ENCODE measurements at places on chromosomes 7 and 10.

DNA sequence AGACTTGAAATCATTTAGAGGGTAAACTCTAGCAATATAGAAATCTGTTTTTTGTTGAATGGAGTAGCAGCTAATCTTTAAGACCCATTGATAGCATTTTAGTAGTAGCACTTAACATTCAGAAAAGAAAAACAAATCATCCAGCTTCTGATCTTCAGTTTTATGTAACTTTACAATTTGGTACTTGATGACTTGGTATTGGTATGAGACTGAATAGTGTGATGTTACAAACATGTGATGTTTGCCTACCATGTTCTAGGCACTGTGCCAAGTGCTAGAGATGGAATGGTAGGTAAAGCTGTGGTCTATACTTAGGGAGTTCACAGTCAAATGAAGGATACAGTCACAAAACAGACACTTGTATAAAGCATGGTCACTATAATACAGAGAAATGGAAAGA lies 21.3 kb downstream of the ZEB1 start:
- DNase-seq: no peak

DNA sequence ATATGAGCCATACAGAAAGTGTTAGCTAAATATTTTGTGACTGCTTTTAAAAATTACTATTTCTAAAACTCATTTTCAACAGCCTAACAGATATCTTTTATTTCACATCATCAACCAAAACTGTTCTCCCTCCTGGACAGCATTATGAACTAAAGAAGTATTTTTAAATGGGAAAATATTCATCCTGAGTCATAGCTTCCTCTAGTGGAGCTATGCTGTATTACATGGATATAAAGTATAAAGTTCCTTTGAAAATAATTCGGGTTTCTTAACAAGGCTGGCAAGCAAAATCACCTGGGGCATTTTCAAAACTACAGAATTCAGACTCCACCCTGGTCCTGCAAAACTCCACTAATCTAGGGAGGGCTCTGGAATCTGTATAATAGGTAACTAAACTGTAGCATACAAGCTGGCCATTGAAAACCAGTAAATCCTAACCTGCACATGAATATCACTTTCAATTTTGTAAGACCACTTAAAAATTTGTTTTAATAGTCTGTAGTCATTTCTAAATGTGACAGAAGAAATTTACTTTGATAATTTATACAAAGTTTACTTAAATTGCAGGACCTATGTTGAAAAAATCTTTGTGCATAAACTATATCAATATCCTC lies 53.5 kb downstream of the SCIN start:
- DNase-seq: no peak

DNA sequence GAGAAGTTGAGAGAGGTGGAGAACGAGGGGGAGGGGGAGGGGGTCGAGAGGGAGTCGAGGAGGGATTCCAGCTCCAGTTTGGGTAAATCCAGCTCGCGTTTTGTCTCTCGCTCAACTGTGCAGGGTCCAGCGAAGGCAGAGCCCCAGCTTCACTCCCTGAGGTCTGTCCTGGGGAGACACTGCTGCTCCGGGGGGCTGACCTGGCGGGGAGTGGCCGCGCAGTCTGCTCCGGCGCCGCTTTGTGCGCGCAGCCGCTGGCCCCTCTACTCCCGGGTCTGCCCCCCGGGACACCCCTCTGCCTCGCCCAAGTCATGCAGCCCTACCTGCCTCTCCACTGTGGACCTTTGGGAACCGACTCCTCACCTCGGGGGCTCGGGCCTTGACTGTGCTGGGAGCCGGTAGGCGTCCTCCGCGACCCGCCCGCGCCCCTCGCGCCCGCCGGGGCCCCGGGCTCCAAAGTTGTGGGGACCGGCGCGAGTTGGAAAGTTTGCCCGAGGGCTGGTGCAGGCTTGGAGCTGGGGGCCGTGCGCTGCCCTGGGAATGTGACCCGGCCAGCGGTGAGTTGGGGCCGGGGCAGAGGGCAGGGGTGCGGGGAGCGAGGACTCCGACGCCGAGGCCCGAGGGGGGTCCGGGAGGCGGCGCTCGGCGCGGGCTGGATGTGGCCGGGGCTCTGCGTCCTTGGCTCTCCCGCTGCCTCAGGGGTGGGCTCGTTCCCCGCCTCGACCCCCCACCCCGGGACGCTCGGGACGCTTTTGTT lies at the start of gene TET1:
TSS of gene TET1 (plus strand) at position 152 of the 757 bp plus-strand sequence. CDS start 12,002 bp downstream, outside the sequence.
- no peak for DNase-seq

- DNase-seq: no peak
Observed at GRCh38 chr10:103572347-103573204, 79.1 kb downstream of the NEURL1 start.

- DNase-seq: no peak
Observed at GRCh38 chr10:44264244-44264643, 120.7 kb downstream of the CXCL12 start.

- no peak for DNase-seq
Observed at GRCh38 chr10:66218981-66219587, 706.8 kb upstream of the LRRTM3 start.

GRCh38 chr10:124231168-124232155 lies 138.1 kb upstream of the CHST15 start:
- no peak for DNase-seq

GRCh38 chr7:2114052-2114451 lies 118.7 kb downstream of the MAD1L1 start:
- no peak for DNase-seq

- DNase-seq: no peak
Observed at GRCh38 chr7:27998382-27998781, 182.2 kb downstream of the JAZF1 start.

GRCh38 chr10:26555719-26556368 lies 117.7 kb downstream of the APBB1IP start:
- no peak for DNase-seq

- no peak for DNase-seq
Observed at GRCh38 chr7:85415743-85416142, 228.9 kb upstream of the SEMA3D start.
